Naive thymus-derived CD4-positive, alpha-beta T cell (primary cell): ENCODE measurements at places on chromosomes 1 and 21. TPM values are rescaled to one million over a fixed set of nuclear protein-coding genes. Genes with fewer than 3 reads are reported as not detected.
A peak's percentile ranks its signal among the peaks of the same experiment; 100 is the strongest.

GRCh38 chr1:65021795-65022194, 55.4 kb upstream of the JAK1 start:
- no peak for DNase-seq

PLA2G2D gene
- not detected for total RNA-seq

OPRD1 gene
- total RNA-seq, result not detected

ICOSLG gene
- 8.8 and 10.7 TPM in 2 replicates for total RNA-seq

DNA sequence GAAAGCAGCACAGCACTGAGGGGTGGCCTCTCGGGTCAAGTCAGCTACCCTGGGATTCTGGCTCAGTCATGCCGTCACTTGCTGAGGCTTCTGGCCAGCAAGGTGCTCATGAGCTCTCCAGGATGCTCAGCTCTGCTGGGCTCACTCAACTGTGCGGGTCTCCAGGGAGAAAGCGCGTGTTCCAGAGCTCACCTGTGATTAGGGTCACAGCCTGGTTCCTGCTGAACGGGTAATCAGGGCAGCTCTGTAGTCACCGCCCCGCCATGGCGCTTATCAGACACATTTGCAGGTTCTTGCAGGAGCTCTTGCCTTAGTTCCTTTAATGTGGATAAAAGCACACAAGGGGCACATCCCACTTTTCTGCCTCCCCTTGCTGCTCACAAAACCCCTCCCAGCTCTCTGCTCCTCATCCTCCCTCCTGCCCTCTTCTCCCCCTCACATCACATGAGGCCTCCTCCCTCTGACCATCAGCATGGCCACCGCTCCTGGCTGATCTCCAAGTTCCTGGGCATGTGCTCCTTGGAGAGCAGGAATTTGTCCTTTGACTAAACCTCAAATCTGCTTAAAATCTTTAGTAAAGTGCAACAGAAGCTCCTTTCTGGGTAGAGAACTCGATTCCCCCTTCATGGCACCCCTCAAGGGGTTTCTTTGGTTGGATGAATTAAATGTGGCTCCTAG, 2.0 kb downstream of the PCP4 start:
- DNase-seq, result no peak

- DNase-seq, result peak; percentile 16
Observed at GRCh38 chr21:31213787-31214186, 130.3 kb downstream of the TIAM1 start.

- DNase-seq, result no peak
Observed at GRCh38 chr1:210477328-210477924, 148.7 kb downstream of the HHAT start.

ELAVL4 gene
- total RNA-seq, result not detected

GATAD2B gene
- 73.7 TPM for total RNA-seq

TMEM52 gene
- total RNA-seq, result not detected in 2 replicates

GRCh38 chr1:43452789-43453441, 816 bp downstream of the HYI start:
- DNase-seq, result no peak
